ENCODE measurements at places on chromosomes 4 and X.
A peak's percentile ranks its signal among the peaks of the same experiment; 100 is the strongest.

- DNase-seq = no peak
Measured at GRCh38 chrX:28347476-28347875, 239.8 kb upstream of the IL1RAPL1 start.

DNA sequence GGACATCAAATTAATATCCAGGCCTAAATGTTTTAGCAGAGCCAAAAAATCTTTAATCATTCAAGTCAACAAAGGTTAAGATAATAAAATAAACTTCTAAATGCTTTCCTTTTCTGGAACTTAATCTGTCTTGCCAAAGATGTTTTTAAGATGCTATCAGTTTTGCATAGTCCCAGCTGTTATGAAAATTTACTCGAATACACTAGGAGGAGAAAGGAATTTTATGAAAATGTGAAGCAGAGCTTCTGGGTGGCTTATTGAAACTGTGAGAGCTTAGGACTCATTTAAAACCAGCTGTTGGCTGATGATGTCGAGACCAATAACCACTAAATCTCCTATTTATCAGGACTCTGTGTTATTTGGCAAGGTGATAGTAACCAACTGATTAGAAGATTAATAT is 202.2 kb upstream of the ETNPPL start:
- DNase-seq = no peak

GRCh38 chr4:55183926-55184599 is 58.7 kb upstream of the KDR start:
- peak; percentile 73 for DNase-seq

DNA sequence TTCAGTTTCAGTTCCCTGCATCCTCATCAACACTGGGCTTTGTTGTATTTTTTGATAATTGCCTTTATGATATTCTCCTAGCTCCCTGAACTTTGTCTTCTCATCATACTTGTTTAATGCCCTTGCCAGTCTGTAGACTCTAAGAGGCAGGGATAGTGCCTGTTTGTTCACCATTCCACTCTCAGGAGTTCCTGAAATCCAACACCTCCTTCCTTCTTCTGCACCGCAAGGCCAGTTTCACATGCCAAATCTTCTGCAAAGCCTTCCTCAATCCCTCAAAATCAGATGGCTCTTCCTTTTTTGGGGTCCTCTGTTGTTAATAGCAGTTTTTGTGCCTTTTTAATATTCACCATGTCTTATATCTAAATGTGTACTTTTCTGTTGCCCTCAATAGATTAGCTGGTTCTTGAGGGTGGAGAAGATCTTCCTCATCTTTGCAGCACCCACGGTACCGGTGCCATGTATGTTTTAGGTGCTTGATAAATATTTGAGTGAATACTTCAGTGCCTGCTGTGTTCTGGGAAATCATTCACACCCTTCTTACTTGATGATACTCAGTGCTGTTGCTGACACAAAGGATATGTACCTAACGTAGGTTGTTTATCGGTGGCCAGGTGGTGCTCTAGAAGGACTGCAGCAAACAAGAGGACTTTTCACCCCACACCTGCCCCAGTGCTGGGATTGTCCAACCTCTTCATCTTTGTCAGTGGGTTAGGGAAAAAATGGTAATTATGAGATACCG is 85.3 kb upstream of the LIMCH1 start:
- DNase-seq = no peak

GRCh38 chrX:56233682-56234081 is 1.5 kb downstream of the KLF8 start:
- peak; percentile 54 for DNase-seq

DNA sequence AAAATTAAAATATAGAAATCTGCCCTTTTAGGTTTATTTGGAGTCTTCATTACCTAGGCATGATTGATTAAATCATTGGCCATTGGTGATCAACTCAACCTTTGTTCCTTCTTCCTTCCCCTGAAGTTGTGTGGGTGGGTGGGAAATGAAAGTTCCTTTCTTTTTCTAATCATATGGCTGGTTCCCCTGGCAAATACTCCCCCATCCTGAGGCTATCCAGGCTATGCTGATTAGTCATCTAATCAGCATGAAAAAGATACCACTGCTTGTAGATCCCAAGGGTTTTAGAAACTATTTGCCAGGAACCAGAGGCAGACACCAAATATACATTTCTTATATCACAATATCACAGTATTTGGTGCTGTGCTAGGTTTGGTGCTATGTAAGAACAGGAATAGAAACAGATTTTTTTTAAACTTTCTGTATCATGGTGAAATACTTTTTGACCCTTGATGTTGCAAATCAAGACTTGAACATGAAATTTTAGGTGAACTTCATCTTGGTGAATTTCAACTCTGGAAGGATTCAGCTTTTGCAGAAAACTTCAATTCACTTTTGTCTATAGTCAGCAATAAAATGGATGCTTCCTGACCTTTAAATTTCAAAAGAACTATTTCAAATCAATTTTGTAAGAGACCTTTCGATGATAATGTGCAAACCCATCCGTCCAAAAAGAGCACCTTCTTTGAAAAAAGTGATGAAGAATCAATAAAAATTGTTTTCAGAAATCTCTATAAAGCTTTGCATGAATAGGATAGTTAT is 71.1 kb downstream of the CCSER1 start:
- DNase-seq = peak; percentile 47

GRCh38 chr4:77800483-77801259 is 18.5 kb downstream of the CNOT6L start:
- DNase-seq = no peak

DNA sequence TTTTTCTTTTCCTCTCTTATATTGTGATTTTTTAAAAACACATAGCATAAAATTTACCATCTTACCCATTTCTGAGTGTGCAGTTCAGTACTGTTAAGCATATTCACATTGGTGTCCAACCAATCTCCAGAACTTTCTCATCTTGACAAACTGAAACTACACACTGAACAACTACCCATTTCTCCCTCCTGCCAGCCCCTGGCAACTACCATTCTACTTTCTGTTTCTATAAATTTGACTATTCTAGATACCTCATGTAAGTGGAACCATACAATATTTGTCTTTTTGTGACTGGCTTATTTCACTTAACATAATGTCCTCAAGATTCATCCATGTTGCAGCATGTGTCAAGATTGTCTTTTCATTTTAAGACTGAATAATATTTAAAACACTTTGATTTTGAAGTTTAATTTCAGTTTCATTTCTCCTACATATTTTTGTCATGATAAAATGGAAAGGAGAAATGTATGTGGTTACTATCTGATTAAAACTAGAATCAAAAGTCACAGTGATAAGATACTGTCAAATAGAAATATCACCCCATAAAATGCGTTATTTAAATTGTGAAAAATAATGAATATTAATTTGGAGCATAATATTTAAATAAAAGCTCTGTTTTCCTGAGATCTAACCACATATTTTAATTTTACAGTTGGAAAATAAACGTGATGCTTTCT is 122.8 kb downstream of the DIPK2B start:
- no peak for DNase-seq

DNA sequence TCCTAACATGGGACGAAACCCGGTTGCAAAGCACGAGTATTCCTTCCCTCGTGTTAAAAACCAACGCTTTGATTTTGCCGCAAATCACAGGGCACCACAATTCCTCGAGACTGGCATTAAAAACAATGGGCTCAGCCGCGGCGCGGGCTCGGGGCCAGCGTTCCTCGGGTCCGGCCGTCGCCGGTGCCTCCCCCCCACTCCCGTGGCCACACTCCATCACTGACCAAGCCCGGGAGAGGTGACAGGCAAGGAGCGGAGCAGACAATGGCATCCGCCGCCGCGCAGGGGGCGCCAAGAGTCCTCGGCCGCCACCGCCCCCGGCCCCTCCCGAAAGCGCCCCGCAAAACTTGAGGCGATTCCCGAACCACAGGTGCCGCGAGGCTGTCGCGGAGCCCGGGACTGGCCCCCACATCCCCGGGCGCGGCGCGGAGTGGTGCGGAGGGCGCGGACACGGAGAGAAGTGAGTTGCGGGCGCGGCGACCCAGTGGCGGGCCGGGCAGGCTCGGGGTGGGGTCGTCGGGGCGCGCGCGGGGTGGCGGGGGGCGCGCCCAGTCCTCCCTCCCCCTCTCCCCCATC is 445 bp downstream of the AP1S2 start:
- no peak for DNase-seq

DNA sequence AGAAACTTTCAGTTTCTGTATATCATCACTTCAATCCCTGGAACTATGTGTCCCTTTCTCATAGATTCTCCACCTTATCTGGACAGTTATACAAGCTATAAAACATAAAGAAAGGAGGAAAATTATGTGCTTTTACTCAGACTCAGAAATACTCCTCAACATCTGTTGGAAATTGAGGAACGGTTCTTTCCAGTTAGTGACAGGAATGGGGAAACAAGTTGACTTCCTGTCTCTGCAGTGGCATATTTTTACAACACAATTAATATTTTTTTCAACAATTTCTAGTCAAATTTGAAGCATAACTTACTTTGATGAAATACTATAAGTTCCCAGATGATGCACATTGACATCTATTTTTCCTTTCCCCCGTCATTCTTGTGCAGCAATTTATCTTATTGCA is 27.9 kb downstream of the ABHD18 start:
- DNase-seq = no peak

- no peak for DNase-seq
Measured at GRCh38 chr4:1342003-1342402, 5.0 kb upstream of the UVSSA start.

DNA sequence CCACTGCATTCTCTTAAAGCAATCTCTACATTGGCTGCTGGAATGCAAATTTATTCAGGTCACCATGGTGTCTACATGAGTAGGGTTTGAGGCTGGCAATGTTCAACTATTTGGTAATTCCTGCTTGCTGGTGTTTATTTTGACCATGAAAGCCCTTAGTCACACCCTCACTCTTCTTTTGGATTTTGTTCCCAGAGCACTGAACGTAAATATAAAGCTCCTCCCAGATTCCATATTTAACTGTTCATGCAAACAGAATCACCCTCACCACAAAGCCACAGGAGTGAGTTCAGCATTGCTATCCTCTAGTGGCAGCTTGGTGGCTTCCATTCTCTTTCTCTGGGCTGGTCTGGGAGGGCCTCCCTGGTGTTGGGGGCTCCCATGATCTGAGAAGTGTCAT is 82.8 kb downstream of the LNX1 start:
- DNase-seq = no peak

DNA sequence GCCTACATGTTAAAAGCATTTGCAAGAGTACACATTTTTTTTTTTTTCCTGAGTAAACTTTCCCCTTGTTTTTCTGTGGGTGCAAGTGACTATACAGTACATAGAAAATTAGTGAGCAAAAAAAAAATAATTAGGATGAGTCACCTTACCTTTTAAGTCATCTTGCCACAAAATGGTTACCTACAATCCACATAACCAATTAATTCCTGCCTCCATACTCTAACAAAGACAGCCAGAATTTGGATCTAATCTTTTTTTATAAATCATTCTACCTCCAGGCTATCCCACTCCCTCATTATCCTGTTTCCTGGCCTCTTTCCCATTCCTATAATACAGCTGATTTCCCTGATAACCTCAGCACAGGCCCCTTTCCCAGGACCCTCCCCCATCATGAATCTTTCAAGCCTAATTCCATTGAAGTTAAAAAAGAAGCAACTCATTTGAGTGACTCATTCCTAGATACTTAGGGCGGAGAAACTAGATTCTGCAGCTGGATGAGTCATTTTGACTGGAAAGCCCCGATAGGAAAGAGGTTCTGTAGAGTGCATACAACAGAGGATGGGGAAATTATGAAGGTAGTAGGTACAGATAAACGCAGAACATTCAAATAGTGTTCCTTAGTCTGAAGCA is 128.2 kb downstream of the C4orf51 start:
- DNase-seq = peak; percentile 60

- DNase-seq = no peak
Measured at GRCh38 chrX:47484885-47485284, 1.9 kb upstream of the ZNF41 start.

- DNase-seq = no peak
Measured at GRCh38 chrX:77061545-77061944, 385.6 kb upstream of the FGF16 start.

GRCh38 chr4:137638934-137639333 is 106.6 kb upstream of the PCDH18 start:
- no peak for DNase-seq

DNA sequence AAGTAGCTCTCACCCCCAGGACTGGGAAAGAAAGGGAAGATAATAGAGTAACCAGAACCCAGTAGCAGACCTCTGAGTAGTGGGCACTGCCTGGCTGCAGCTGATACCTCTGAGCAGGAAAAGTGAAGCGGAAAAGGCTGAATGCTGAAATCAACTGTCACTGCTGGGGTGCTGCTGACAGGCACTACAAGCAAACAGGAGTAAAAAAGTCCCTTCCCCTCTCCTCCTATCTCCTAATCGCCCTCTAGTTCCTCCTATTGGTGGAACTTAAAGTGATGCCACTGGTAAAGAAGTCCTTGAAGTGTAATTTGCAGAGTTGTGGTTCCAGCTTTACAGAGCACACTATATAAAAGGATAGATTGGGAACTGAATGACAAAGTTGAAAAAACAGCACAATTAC is 32.8 kb upstream of the GLRB start:
- no peak for DNase-seq

- DNase-seq = no peak
Measured at GRCh38 chr4:140971077-140971792, 162.0 kb downstream of the RNF150 start.

GRCh38 chr4:182923366-182923765 is 6.2 kb upstream of the DCTD start:
- DNase-seq = no peak

DNA sequence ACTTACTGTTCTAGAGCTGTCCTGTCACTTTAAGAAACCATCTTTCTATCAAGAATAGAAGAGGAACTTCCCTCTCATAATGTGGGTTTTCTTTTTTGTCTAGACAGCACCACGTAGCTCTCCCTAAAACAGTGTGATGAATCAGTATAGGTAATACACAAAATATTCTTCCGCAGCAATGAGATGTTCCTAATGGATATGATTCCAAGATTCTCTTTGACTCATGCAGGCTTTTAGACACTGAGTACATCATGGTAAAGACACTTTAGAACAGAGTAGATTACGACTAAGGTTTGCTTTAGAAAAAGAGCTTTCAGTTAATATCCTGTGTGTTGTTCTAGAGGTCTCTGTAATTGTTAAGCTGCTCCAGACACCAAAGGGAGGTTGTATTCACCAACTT is 69.8 kb downstream of the PTTG2 start:
- no peak for DNase-seq

DNA sequence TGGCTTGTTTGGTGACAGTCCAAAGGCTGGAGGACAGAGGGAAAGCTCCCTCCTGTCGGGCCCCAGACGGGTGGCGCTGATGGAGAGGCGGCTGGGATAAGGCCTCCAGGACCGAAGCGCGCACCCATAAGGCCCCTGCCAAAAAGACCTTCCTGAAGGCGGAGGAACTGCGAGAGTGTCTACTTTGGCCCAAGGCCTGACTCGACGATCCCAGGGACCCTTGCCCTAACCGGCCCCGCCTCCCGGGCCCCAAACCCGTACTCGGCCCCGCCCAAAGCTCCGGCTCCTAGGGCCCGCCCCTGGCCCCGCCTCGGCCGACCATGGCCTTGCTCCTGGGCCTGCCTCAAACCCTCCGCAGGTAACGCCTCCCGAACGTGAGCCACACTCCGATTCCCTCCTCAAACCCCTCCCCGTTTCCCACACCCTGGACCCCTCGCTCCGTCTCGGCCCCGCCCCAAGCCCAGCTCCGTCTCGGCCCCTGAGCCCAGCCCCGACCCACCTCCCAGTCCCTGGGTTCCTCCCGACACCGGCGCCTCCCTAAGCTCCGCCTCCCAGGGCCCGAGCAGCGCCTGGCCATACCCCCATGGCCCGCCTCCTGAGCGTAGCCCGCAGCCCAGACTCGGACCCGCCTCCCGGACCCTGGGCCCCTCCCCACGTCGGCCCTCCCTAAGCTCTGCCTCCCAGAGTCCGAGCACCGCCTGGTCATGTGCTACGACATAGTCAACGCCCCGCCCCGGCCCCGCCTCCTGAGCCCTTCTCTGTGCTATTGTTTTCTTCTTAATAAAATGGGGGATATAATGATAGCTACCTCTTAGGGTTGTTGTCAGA is 90.0 kb upstream of the DRD5 start:
- peak; percentile 68 for DNase-seq
